Activated naive CD4-positive, alpha-beta T cell treated with anti-CD3 and anti-CD28 coated beads for 36 hours (primary cell): ENCODE measurements at places on chromosomes 4 and X. TPM values are rescaled to one million over a fixed set of nuclear protein-coding genes. Genes with fewer than 3 reads are reported as not detected.

SUPT20HL2 gene
- total RNA-seq = not detected

- H3K27ac ChIP-seq = no peak overlapping the region
- H3K4me1 ChIP-seq = no peaks in the 10 kb centered on the region
- H3K36me3 ChIP-seq = no peaks in the 10 kb centered on the region
- DNase-seq = peak; percentile 17
- H3K4me3 ChIP-seq = no peak overlapping the region
Observed at GRCh38 chrX:47030339-47030738, 47.9 kb upstream of the RGN start.

MBNL3 gene
- 15.8 TPM for total RNA-seq

- peak overlapping the region; percentile 73 for H3K4me3 ChIP-seq
- peak; percentile 6 for DNase-seq
- H3K36me3 ChIP-seq = no peaks in the 10 kb centered on the region
- peaks cover 75% of the 10 kb centered on the region for H3K4me1 ChIP-seq
- peak overlapping the region; percentile 86 for H3K27ac ChIP-seq
Observed at GRCh38 chrX:65598559-65599147, 64.1 kb upstream of the LAS1L start.

GRCh38 chr4:106679063-106679462, 310.5 kb upstream of the GIMD1 start:
- DNase-seq = no peak
- no peaks in the 10 kb centered on the region for H3K27me3 ChIP-seq
- H3K36me3 ChIP-seq = no peaks in the 10 kb centered on the region
- no peak overlapping the region for H3K4me3 ChIP-seq
- H3K4me1 ChIP-seq = no peaks in the 10 kb centered on the region

GRCh38 chrX:86047936-86048280, 550 bp upstream of the CHM start:
- no peaks in the 10 kb centered on the region for H3K27me3 ChIP-seq
- peaks cover 13% of the 10 kb centered on the region for H3K4me1 ChIP-seq
- H3K4me3 ChIP-seq = no peak overlapping the region
- DNase-seq = no peak
- H3K36me3 ChIP-seq = no peaks in the 10 kb centered on the region

GRCh38 chr4:45578874-45579273, 545.0 kb downstream of the GABRG1 start:
- no peak overlapping the region for H3K27ac ChIP-seq
- no peaks in the 10 kb centered on the region for H3K36me3 ChIP-seq
- no peak for DNase-seq
- no peaks in the 10 kb centered on the region for H3K27me3 ChIP-seq
- no peak overlapping the region for H3K4me3 ChIP-seq

MMAA gene
- total RNA-seq = 15.2 TPM

PAGE5 gene
- 0.47 TPM for total RNA-seq

CT47B1 gene
- total RNA-seq = not detected

DNA sequence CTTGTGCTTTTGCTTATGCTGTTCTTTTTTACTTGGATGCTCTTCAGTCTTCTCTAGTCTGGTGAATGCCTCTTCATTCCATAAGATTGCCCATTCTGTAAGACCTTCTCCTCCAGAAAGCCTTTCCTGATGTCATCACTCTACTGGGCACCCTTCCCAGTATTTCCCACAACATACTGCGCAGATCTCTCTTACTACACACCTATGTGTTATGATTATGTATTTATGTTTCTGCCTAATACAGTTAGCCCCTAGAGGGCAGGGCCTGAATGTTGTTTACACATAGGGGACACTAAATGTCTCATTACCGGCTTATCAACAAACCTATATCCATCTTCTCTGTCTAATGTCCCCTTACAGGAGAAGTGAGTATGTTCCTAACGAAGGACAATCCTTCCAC, 21.1 kb downstream of the AIFM1 start:
- no peak for DNase-seq
- H3K27ac ChIP-seq = no peak overlapping the region
- peaks cover 24% of the 10 kb centered on the region for H3K36me3 ChIP-seq
- H3K27me3 ChIP-seq = no peaks in the 10 kb centered on the region

BRS3 gene
- not detected for total RNA-seq
